Adrenal gland (tissue), 19 donors: ENCODE measurements at places on chromosomes 12 and 14. TPM values are rescaled to one million over a fixed set of nuclear protein-coding genes. Genes with fewer than 3 reads are reported as not detected.

The COCH gene
- total RNA-seq: 1.5 TPM

The NTN4 gene
- 42.9 TPM for total RNA-seq

The GARIN6 gene
- not detected for total RNA-seq

The SLC17A8 gene
- 0.51 TPM for total RNA-seq

The GLI1 gene
- total RNA-seq: 0.74 TPM

The SLC6A12 gene
- total RNA-seq: 0.43 TPM

The BEGAIN gene
- 0.39 TPM for total RNA-seq

The FLRT2 gene
- 11.6 TPM for total RNA-seq

The TAS2R19 gene
- total RNA-seq: 0.41 TPM

The MYL2 gene
- total RNA-seq: not detected

The PIWIL1 gene
- 0.35 TPM for total RNA-seq

The PTPRQ gene
- 0.15 TPM for total RNA-seq

The SYCP3 gene
- not detected for total RNA-seq

The FBLN5 gene
- total RNA-seq: 130 TPM

The TMEM106C gene
- 28.8 TPM for total RNA-seq

The CLEC4C gene
- not detected for total RNA-seq

The CCDC92 gene
- total RNA-seq: 22.1 TPM

The MLXIP gene
- 37.9 TPM for total RNA-seq

The PPP4R4 gene
- total RNA-seq: 6.2 TPM

The DIO3 gene
- total RNA-seq: 0.83 TPM

The KRT78 gene
- not detected for total RNA-seq

The KRT6C gene
- not detected for total RNA-seq

The CACNA2D4 gene
- 5.3 TPM for total RNA-seq

The MYO1A gene
- not detected for total RNA-seq

The TTC6 gene
- total RNA-seq: not detected

The FOXG1 gene
- total RNA-seq: not detected

The OLR1 gene
- 0.68 TPM for total RNA-seq

The CELA1 gene
- 9.4 TPM for total RNA-seq

The ACIN1 gene
- 73.1 TPM for total RNA-seq

The TSPAN19 gene
- not detected for total RNA-seq

The SLC16A7 gene
- total RNA-seq: 63.9 TPM

The SLC7A8 gene
- 6.8 TPM for total RNA-seq

The BDKRB2 gene
- 1.2 TPM for total RNA-seq

The ESPL1 gene
- 1.7 TPM for total RNA-seq

The NOVA1 gene
- 5.3 TPM for total RNA-seq

The HSPA2 gene
- total RNA-seq: 16.6 TPM

The SYT1 gene
- total RNA-seq: 0.42 TPM

The LMNTD1 gene
- not detected for total RNA-seq

The DBX2 gene
- 0.06 TPM for total RNA-seq

The RTL1 gene
- total RNA-seq: 1.5 TPM

The TC2N gene
- 3.9 TPM for total RNA-seq

The MIPOL1 gene
- 6.9 TPM for total RNA-seq

The OAS3 gene
- 8.9 TPM for total RNA-seq

The KRT79 gene
- not detected for total RNA-seq

The NEDD1 gene
- total RNA-seq: 13.6 TPM

The IL31 gene
- total RNA-seq: not detected

The STAC3 gene
- 2.3 TPM for total RNA-seq

The OR6C65 gene
- not detected for total RNA-seq

The CATSPERB gene
- total RNA-seq: 3.2 TPM

The RNASE7 gene
- total RNA-seq: not detected

The ACSM4 gene
- total RNA-seq: not detected

The P2RX2 gene
- total RNA-seq: not detected

The OR4N2 gene
- not detected for total RNA-seq
